ENCODE measurements at places on chromosomes 3 and 15. TPM values are rescaled to one million over a fixed set of nuclear protein-coding genes. Genes with fewer than 3 reads are reported as not detected.

- no peak for DNase-seq
Observed at GRCh38 chr3:108011616-108012015, 79.2 kb downstream of the CD47 start.

ARPIN gene
- 30.3 TPM for polyA plus RNA-seq

MUC13 gene
- polyA plus RNA-seq, result 0.83 TPM

CYP1A2 gene
- 0.13 TPM for polyA plus RNA-seq

ACKR4 gene
- polyA plus RNA-seq, result 2.2 TPM

Measured in renal cortex interstitium (tissue), 15 donors.